WERI-Rb-1 (cell line): ENCODE measurements at places on chromosomes 16 and 17.
A peak's percentile ranks its signal among the peaks of the same experiment; 100 is the strongest.

DNA sequence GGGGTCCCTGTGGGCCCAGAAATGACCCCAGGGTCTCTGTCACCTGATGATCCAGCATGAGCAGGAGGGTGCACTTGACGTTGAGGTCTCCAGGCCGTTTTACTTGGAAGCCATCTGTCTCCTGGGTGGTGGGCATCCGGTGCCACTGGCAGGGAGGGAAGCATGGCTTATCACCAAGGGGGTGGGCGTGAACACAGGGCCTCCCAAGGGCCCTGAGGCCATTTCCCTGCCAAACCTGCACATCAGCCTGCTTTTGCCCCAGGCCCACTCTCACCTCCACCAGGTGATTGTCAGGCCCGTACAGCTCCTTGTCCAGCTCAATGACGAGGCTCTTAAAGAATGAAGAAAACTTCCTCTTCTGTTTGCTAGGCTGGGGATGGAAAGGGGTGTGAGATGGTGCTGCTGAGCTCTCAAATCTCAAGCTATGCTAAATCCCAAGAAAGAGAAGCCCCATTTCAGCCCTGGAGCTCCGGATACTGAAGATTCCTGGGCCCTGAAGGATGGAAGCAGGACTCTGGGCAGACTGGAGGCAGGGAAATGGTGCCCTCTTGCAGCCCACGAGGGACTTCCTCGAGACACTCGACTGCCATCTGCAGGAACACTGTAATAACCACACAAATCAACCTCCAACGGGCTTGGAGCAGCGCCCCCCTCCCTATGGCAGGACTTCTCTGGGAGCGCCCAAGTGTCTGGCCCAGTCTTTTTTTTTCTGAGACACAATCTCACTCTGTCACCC, 7.1 kb upstream of the FTSJ3 start:
- DNase-seq, result peak; percentile 84

DNA sequence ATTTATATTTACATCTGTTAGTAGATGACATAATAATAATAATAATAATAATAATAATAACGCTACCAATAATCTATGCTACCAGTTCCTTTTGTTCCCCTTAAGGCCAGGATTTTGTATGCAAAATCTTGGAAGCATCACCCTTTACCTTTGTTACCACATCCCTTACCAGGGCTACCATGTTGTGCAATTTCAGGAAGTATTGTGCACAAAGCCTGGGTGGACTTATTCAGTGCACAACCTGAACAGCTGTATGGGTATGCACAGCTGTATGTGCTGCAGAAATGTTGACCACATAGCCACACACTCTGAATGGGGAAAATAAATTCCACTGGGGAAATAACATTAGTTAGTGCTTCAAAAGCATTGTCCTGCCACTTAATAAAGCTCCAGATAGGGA, 19.9 kb upstream of the CALB2 start:
- no peak for DNase-seq

- no peak for DNase-seq
Measured at GRCh38 chr16:64083428-64084129, 1038.3 kb downstream of the CDH11 start.

GRCh38 chr17:49357516-49357915, 4.5 kb downstream of the ZNF652 start:
- DNase-seq, result no peak

- DNase-seq, result no peak
Measured at GRCh38 chr16:82440336-82440735, 186.4 kb upstream of the CDH13 start.

DNA sequence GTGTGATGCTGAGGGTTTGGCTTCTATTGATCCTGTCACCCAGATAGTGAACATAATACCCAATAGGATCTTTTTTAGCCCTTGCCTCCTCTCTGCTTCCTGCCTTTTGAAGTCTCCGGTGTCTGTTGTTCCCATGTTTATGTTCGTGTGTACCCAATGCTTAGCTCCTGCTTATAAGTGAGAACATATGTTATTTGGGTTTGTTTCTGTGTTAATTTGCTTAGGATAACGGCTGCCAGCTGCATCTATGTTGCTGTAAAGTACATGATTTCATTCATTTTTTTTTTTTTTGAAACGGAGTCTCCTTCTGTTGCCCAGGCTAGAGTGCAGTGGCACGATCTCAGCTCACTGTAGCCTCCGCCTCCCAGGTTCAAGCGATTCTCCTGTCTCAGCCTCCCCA, 23.0 kb downstream of the DUS2 start:
- no peak for DNase-seq

DNA sequence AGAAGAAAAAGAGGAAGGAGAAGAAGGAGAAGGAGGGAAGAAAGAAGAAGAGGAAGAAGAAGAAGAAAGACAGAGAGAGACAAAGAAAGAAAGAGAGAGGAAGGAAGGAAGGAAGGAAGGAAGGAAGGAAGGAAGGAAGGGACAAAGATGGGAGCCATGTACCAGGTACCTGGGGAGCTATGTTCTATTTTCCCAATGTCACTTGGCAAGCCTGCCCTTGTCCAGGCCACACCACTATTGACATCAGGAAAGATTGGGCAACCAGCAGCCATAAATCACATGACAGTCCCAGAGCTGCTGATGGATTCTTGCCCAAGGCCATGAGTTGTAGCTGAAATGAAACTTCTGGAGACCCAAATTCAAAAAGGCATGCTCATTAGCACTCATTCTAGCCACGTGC, 2.7 kb upstream of the CES1 start:
- no peak for DNase-seq

- DNase-seq, result no peak
Measured at GRCh38 chr16:15983898-15984297, 34.5 kb downstream of the ABCC1 start.

DNA sequence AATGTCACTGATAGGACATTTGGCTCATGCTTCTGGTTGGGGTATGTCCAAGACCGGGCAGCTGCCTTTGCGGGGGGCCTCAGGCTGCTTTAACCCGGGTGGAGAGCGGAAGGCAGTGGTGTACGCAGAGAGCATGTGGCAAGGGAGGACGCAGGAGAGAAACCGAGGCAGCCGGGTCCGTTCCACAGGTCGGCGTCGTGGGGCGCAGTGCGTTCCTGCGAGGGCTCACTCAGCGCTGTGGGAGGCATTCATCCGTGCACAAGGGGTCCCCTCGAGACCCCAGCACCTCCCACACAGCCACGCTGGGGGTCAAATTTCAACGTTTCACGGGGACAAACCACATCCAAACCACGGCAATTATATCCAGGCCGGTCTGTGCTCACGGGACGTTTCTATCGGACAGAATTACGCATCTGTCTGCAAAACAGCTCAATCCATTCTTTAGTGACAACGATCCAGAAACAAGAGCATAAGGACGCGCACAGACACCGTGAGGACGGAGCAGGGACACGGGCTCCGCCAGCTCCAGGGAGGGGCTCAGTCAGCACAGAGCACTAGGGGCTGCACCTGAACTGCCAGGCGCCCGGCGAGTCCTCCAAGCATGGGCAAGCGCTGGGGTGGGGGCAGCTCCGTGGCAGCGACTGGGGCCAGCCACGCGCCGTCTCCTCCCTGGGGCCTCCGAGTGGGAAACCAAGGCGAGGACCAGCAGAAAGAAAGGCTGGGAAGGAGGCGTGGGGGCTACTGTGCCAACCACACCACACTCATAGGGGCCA, 108.4 kb upstream of the METRNL start:
- no peak for DNase-seq

GRCh38 chr17:17151055-17151454, 55.1 kb downstream of the PLD6 start:
- no peak for DNase-seq

DNA sequence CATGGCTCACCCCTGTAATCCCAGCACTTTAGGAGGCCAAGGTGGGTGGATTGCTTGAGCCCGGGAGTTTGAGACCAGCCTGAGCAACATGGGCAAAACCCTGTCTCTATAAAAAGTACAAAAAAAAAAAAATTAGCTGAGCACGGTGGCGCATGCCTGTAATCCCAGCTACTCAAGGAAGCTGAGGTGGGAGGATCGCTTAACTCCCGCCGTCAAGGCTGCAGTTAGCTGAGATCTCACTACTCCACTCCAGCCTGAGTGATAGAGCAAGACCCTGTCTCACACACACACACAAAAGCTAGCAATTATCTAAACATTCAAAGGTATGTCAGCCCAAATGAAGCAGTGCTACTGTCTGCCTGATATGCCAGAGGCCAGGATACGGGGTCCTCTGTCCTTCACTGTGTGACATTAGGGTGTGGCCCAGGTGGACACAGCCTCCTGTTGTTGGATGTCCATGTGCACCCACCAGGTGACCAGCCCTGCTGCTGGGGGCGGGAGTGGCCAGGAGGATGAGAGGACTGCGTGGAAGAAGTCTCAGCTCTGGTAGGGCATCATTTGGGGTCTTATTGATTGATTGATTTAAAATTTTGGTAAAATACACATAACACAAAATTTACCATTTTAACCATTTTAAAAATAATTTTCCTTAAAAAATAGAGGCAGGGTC, 3.9 kb downstream of the NLRC3 start:
- DNase-seq, result no peak

DNA sequence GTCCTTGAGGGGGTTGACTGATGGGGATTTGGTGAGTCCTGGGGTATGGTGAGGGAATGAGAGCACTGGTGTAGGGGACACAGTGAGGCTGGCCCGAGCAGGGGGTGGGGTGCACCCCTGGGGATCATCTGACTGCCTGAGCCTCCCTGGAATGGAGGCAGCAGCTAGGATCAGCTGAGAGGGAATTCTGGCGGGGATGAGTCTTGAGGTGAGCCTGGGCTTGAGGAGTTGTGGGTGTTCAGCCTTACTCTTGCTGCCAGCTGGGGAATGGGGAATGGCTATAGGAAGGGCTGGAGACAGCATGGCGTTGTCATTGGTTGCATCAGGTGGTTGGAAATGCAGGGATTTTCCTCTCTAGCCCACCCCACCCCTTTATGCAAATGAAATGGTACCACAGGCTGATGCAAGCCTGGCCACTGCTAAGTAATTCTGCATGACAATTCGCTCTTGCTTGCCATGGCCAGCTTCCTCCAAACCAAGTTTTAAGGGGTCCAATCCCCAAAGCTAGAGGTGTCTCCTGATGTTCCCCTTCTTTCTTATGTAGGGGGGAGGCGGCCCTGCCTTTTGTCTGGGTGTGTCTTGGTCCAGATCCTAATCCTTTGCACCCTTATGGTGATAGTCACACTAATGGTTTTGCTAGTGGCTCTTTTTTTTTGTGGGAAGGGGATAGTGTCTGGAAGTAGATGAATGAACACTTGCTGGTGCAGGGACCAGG, 7.5 kb downstream of the NFE2L1 start:
- DNase-seq, result no peak

DNA sequence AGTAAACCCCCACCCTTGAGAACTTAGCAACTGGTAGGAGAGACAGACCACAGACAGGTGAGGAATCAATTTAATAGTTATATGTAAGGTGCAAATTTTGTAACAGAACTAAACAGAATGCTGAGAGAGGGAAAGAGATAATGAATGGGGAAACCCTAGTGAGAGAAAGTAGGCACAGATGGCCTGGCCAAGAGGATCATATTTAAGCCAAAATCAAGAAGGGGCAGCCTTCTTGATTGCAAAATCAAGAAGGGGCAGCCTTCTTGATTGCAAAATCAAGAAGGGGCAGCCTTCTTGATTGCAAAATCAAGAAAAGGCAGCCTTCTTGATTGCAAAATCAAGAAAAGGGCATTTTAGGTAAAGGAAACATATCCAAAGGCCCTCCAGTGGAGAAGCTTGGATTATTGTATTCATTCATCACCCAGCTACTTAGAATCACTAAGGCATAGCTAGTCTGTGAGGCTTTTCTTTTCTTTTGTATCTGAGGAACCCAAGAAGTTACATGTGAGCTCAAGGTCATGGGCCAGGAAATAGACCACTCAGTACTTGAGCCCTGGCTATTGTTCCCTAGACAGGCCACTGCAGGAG, 190.6 kb downstream of the CYLD start:
- DNase-seq, result no peak

DNA sequence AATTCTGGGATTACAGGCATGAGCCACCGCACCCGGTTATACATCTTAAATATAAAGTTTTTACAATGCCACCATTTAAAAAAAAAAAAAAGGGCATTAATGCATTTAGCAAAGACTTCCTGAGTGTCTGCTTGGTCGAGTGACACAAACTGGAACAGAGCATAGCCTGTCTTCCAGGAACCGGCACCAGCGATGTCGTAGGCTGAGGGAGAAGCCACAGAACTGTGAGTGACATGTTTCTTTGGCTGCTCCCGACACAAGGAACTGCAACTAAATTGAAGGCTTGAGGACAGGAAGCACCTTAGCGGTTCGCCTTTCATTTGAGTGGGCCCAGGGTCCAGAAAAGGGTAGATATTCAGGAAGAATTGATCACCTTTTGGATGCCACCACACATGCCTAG, 717.8 kb downstream of the MAF start:
- DNase-seq, result no peak

DNA sequence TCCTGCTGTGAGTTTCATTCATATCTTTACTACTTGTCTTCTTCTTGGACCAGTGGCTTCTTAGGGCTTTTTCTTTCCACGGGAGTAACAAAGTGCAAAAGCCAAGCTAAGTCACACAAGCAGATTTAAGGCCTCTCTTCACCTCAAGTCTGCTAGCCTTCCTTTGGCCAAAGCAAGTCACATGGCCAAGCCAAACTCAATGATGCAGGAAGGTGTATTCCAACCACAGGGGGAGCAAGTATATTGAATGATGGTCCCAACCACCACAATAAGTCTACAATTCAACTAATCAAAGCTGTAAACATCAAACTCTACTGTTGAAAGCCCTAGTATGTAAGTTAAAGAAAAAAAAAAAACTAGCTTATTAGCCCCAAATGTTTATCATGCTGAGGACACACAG, 44.5 kb upstream of the CDYL2 start:
- no peak for DNase-seq

DNA sequence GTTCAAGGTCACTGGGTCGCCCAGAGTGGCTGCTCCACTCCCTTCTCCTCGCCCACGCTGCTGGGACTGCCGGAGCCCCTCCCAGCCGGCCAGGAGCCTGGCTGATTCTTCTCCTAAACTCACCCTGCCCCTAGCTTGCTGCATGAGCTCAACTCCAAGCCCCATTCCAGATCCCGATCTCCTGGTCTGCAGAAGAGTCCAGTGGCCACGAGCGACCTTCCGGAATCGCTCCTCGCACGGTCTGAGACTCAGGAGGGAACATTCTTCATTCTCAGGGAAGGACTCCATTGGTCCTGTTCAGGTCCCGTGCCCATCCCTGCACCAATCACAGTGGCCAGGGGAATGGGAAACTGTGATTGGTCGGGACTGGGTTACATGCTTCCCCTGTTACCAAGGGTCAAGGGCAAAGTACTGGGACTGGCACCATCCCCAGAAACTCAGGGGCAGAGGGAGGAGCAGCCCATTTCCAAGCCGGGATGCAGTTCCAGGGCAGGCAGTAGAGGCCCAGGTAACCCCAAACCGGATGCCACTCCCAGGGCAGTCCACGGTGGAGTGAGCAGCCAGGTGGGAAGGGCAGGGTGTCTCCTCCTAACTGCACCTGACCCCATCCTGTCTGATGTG, 24.5 kb upstream of the CIBAR2 start:
- DNase-seq, result no peak

- no peak for DNase-seq
Measured at GRCh38 chr17:12316021-12316420, 295.3 kb downstream of the MAP2K4 start.
